Kidney capillary endothelial cell (primary cell): ENCODE measurements at places on chromosomes 7 and 10.
A peak's percentile ranks its signal among the peaks of the same experiment; 100 is the strongest.

DNA sequence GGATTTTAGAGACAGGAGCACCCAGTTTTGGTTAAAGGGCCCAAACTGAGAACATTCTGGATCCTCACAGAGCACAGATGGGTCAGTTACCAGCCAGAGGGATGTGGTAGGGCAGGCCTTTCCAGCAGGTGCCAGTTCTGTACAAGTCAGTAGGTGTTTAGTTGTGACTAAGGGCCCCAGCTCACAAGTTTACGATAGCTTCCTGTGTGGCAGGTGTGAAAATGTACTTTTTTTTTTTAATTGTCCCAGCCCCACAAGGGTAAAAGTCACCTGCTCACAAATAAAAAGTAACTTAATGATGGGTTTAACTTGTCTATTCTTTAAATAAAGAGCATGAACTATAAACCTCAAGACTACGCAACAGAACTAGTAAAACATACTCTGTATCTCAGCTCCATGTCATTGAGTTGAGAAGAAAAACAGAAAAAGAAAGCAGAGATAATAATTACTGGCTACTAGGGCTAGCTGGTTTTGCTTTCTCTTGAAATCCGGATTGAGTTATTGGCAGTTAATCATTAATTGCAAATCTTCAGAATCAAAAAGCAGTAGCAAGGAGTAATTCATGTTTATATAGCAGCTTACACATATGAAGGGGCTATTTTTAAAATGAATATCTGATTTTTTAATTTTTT lies 15.4 kb downstream of the NFE2L3 start:
- no peak for DNase-seq

GRCh38 chr10:82211346-82211745 lies 336.4 kb downstream of the NRG3 start:
- DNase-seq = no peak

DNA sequence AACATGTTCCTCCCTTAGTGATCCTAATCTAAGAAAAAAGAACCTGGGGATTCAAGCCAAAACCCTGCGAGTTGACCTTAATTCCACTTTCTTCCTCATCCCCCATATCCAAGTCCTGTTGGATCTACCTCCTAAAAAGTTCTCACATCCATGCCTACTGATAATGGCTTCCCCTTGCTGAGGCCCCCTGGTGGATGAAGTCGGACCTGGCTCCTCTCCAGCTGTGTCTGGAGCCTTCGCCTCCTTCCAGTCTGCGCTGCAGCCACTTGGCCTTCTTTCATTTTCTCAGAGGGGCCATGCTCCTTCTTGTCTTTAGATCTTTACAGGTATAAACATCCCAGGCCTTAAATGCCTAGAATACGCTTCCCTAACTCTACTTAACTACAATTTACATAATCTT lies 8.1 kb downstream of the PDE1C start:
- peak; percentile 45 for DNase-seq

DNA sequence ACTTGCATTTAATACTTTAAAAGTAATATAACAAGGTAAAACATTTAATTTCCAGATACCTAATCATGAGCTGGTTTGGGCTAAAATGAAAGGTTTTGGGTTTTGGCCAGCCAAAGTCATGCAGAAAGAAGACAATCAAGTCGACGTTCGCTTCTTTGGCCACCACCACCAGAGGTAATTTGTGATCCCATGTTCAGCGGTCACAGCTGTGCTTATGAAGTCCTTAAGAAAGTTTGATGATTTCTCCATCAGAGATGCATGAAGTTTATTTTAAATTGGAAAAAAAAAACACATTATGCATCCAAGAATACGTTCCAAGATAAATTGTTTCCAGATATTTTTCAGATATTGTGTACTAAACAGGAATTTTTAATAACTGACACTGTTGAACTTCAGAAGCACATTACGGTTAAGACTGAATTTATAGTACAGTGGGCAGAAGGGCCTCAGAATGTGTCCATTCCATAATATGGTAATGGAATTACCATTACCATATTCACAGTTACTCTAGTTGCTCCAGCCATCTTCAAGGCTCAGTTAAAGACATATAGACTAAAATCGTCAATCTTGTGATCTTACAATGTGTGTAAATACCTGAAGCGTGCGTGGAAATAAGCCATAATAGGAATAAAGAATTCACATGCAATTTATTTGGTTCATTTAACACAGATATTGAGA lies 106.8 kb downstream of the ZMYND11 start:
- no peak for DNase-seq

GRCh38 chr10:78860260-78860914 lies 208.4 kb upstream of the ZMIZ1 start:
- no peak for DNase-seq

DNA sequence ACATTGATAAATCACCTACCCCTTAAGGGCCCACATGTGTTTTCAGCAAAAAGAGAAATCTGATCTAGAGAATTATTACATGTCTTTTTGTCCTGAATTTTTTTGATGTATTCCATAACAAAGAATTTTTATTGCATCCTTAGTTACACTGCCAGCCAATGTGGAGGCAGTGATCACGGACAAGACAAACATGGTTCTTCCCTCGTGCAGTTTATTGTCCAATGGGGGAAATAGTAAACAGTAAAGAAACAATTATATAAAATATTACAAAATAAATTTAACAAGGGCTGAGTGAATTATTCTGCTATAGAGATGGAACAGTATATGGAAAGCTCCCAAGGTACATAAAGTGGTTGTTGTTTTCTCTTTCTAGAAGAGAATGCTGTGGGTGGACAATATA lies 2.0 kb downstream of the STEAP2 start:
- no peak for DNase-seq

DNA sequence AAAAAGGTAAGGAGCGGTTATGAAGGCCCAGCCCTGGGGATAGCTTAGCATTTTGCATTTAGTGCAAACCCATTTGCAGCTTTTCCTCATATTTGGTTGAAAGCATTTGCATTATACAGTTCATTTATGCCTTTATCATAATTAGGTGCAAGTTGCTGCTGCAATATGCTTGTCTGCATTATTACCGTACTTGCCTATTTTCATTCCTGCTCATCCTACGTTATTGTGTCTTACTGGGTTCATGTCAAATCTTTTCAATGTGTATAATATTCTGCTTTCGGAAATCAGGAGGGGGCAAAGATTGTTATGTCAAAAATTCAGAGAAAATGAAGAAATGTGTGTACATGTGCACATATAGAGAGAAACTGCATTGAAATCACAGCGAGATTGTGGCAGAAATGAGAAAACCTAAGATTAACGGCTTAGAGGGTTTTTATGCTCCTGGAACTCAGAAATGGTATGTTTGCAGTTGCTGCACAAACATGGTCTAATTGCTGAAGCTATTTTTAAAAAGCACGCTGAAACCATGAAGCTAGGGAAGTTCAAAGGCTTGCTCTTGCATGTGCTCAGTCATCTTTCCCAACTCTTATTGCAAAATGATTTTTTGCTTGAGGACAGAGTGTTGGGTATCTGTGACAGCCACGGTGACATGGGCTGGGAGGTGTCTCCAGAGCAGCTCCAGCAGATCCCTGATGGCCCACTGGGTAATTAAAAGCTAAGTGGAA lies 613.2 kb downstream of the SDK1 start:
- no peak for DNase-seq

DNA sequence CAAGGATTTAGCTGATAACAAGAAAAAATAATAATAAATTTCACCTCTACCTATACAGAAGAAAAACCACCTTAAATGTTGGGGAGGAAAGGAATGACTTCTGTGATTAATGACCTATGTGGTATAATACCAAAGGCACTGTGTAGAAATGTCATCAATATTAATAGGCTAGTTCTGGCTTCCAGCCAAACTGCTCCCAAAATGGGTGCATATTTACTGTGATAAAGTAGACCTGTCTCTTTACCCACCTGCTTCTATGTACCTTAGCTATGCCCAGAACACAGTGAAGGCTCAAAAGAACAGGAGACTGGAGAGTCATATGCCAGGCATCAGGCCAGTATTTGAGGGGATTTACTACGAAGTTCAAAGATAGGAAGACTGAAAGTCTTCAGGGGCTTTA lies 76.0 kb downstream of the ATE1 start:
- DNase-seq = no peak

DNA sequence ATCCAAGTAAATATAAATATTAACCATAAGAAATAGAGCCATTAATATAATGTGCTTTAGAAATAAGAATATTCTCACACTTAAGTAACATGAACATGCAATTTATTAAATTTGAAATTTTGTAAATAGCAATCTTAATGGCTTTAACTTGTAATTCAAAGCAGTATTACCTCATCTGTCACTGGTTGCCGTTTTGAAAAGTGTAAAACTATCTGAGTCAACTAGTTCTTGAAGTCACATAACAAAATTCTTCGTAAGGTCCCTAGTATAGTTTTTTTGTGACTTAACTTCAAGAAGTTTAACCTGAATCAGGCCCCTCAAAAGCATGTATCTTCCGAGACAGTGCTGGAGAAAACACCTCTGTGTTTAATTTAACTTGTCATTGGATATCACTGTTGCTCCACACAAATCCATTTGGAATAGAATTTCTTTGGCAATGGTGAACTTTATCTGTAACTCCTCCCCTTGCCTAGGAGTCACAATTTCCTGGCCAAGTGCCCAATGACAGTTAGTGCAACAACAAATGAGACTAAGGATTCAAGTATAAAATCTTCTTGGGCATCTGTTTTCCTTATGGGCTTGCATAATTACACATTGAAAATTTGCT lies 47.1 kb downstream of the NT5C2 start:
- DNase-seq = peak; percentile 46

DNA sequence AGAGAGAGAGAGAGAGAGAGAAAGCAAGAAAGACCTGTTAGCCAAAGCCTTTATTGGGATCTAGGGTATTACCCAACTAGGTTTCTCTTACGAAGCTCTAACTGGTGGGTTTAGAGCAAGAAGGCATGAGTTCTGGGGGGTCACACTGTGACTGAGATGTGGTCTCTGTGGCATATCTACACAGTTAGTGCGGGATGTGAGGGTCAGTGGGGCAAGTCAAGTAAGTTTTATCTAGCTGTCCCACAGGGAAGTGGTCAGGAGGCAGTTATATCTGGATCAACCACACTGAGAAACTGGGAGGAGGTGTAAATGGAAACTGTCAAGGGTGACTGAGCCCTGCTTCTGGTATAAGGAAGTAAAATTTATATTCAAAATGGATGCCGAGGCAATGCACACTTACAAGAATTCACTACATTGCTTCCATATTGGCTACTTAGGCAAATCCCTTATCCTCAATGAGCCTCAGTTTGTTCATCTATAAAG lies 331.6 kb upstream of the HPS1 start:
- DNase-seq = no peak

- DNase-seq = no peak
Measured at GRCh38 chr7:91759205-91759863, 121.2 kb downstream of the MTERF1 start.

DNA sequence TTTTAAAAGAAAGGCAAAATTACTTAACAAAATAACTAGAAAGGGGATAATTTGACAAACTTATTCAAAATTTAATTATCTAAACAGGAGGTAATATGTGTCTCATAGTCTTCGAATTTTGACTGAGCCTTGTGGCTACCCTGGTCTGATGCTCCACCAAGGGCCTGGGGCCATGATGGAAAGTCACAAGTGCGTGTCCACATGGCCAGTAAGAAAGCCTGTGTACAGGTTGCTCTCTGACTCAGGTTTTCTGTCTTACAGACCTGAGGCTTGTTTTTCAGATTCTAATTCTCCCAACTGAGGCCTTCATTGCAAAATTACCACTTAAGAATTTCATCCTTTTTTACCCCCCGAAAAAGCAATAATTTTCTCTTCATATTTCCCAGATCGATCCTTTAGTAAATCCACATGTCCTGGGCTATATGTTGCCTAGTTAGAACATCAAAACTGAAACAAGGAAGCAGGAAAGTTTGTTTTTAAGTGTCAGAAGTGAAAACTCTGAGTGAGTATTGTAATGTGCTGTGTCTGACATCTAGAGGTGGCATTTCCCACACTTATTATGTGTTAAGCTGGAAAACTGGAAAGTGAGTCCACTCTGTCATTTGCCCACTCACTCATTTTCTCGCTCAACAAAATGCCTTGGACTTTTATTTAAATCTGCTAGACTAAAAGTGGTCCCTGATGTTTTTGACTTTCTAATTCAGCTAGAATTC lies 10.0 kb downstream of the CYP3A43 start:
- DNase-seq = no peak

- no peak for DNase-seq
Measured at GRCh38 chr10:59628965-59629364, 80.7 kb downstream of the SLC16A9 start.

- no peak for DNase-seq
Measured at GRCh38 chr10:102850025-102850518, 4.0 kb upstream of the BORCS7 start.
